Nephron progenitor cell (in vitro differentiated cells): ENCODE measurements at places on chromosomes 5 and 9.

GRCh38 chr9:132787748-132788159, 90.3 kb downstream of the AK8 start:
- H3K27ac ChIP-seq: no peak overlapping the region
- peaks cover 12% of the 10 kb centered on the region for H3K27me3 ChIP-seq
- no peak overlapping the region for H3K4me3 ChIP-seq

GRCh38 chr5:111779922-111780292, 22.9 kb upstream of the NREP start:
- no peak overlapping the region for H3K27ac ChIP-seq
- peaks cover 4% of the 10 kb centered on the region for H3K27me3 ChIP-seq

DNA sequence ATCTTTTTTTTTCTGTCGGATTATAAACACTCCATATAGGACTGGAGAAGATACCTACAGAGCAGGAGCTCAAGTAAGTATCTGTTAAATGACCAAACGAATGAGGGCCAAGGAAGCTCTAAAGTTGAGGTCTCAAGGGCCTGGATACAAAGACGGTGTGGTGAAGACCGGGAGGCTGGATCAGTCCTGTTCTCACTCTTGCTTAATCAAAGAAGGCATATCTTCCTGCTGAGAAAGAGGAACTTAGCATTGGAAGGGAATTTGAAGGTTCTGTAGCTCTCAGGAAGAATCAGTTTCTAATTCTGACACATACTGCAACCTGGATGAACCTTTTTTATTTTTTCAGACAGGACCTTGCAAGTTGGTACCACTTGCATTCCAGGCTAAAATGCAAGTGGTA, 28.3 kb upstream of the PAX5 start:
- H3K27ac ChIP-seq: no peak overlapping the region
- H3K36me3 ChIP-seq: no peaks in the 10 kb centered on the region
- DNase-seq: no peak
- H3K4me1 ChIP-seq: no peaks in the 10 kb centered on the region

GRCh38 chr9:27273186-27273585, 23.8 kb downstream of the EQTN start:
- no peak overlapping the region for H3K4me3 ChIP-seq
- H3K27me3 ChIP-seq: peaks cover 4% of the 10 kb centered on the region
- no peak overlapping the region for H3K27ac ChIP-seq
- no peak for DNase-seq
- no peaks in the 10 kb centered on the region for H3K36me3 ChIP-seq
- H3K4me1 ChIP-seq: peaks cover 6% of the 10 kb centered on the region

DNA sequence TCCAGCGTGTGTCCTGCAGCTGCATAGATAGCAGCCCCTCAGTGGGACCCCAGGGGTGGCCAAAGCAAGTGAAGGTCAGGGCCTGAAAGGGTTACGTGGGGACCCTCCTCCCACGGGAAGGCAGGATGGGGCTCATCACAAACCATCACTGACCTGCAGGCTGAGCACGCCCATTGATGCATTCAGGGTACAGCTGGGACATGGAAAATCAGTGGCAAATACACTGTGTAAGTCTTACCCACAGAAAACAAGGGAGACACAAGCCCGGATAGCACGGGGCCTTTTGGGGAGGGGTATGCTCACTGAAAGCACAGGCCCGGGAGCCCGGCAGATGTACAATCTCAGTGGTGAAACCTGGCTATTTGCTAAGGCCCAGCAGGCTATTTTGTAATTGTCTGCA, 49.1 kb downstream of the SEMA4D start:
- H3K27ac ChIP-seq: peak overlapping the region; percentile 8
- no peaks in the 10 kb centered on the region for H3K27me3 ChIP-seq
- H3K36me3 ChIP-seq: peaks cover 24% of the 10 kb centered on the region
- peaks cover 49% of the 10 kb centered on the region for H3K4me1 ChIP-seq
- H3K4me3 ChIP-seq: no peak overlapping the region
- DNase-seq: no peak

DNA sequence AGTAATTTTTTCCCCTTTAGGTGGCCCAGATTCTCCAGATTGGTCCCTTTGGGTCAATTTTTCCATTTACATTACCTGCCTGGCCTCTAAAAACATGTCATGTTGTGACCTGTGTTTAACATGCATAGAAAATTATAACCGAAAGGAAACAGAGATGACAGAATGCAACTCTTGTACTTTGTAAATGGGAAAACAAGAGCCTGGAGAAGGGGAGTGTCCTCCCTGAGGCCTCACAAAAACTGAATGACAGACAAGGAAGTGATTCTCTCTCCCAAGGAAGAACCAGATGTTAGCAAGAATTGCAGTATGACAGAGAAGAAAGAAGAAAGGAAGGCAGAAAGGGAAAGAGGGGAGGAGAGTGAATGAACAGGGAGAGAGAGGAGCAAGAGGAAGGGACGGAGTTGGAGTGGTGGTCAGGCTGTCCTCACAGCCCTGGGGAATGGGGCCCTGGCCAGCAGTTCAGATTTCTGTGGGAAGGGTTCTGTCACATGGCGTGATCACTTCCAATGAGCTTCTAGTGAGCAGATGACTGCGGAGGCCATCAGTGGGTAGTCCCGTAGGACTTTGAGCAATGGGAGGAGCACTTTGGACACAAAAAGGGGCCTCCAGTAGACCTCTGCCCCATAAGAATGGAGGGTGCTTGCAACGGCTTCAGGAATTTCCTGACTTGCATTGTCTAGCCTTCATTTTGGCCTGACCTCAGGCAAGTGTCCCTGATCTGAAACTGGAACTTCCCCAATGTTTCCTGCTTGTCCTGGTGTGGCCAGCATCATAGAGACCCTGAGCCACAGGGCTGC, 31.6 kb downstream of the ABLIM3 start:
- peaks cover 24% of the 10 kb centered on the region for H3K4me1 ChIP-seq
- H3K36me3 ChIP-seq: no peaks in the 10 kb centered on the region
- H3K4me3 ChIP-seq: no peak overlapping the region
- no peak overlapping the region for H3K27ac ChIP-seq
- DNase-seq: no peak

DNA sequence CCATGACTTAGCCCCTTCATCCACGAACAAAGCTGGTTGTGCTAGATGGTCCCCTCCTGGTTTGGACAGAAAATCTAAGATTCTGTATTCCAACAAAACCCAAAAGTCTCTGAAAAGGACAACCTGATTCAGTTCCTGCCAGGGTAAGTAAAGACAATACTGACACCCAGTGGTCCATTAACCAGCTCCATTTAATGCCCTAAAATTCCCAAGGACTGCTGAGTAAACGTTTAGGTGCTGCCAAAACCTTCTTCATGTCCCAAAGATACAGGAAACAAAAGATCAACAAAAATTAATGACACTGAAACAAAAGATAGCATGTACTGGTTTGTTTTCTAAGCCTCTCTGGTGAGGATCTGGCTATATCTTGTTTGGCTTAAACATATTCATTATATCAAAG, 25.3 kb upstream of the PPP1R2B start:
- peaks cover 5% of the 10 kb centered on the region for H3K27me3 ChIP-seq
- H3K36me3 ChIP-seq: no peaks in the 10 kb centered on the region
- no peak for DNase-seq
- H3K4me1 ChIP-seq: no peaks in the 10 kb centered on the region
- H3K4me3 ChIP-seq: no peak overlapping the region
- no peak overlapping the region for H3K27ac ChIP-seq

DNA sequence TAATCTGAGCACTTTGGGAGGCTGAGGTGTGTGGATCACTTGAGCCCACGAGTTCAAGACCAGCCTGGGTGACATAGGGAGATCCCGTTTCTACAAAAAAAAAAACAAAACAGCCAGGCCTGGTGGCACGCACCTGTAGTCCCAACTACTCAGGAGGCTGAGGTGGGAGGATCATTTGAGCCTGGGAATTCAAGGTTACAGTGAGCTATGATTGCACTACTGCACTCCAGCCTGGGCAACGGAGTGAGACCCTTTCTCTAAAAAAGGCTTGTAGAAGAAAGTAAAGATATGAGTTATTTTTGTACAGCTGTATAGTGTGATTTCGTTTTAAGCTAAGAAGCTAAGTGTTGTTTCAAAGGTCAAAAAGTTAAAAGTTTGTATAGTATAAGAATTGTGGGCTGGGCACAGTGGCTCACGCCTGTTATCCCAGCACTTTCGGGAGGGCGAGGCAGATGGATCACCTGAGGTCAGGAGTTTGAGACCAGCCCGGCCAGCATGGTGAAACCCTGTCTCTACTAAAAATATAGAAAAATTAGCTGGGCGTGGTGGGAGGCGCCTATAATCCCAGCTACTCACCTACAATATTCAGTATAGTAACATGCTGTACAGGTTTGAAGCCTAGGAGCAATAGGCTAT, 18.8 kb downstream of the UBE2R2 start:
- no peaks in the 10 kb centered on the region for H3K27me3 ChIP-seq
- H3K4me3 ChIP-seq: no peak overlapping the region
- no peaks in the 10 kb centered on the region for H3K4me1 ChIP-seq
- peaks cover 22% of the 10 kb centered on the region for H3K36me3 ChIP-seq
- DNase-seq: no peak

DNA sequence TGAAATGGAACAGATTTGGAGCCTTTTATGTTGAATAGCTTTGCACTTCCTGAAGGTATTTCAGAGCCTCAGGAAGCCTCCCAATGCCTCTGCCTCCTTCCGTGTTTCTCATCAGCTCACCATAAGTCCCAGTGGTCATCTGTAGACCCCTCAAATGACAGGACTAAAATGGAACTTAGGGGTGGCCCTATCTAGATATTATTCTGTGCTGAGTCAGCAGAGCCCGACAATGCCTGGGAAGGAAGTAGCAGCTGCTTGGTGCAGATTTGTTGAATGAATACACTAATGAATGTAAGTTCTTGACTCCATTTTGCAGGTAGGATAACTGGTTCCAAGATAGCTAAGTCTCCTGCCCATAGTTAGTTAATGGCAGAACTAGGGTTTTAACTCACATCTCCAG, 97.7 kb downstream of the ASTN2 start:
- no peak overlapping the region for H3K27ac ChIP-seq
- H3K27me3 ChIP-seq: peaks cover 6% of the 10 kb centered on the region
- peaks cover 8% of the 10 kb centered on the region for H3K4me1 ChIP-seq
- H3K36me3 ChIP-seq: no peaks in the 10 kb centered on the region
- no peak for DNase-seq

DNA sequence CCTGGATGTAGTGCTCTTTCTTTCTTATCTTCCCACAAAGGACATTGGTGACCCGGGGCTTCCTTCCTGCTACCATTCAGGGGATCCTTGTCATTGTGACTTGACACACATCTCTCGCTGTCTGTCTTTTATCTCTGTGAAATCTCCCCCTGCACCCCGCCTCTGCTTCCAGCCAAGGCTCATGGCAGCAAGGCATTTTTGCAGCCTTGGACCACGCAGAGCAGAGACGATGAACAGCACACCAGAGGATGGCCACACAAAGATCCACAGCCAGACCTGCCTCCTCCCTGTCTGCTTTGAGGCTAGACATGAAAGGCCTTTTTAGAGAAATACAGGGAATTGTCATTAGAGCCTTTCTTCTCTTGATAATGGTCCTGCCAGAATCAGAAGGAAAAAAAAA, 549.1 kb downstream of the CDK5RAP2 start:
- H3K4me1 ChIP-seq: peaks cover 18% of the 10 kb centered on the region
- no peak for DNase-seq
- no peaks in the 10 kb centered on the region for H3K36me3 ChIP-seq
- no peak overlapping the region for H3K4me3 ChIP-seq
- peaks cover 10% of the 10 kb centered on the region for H3K27me3 ChIP-seq

DNA sequence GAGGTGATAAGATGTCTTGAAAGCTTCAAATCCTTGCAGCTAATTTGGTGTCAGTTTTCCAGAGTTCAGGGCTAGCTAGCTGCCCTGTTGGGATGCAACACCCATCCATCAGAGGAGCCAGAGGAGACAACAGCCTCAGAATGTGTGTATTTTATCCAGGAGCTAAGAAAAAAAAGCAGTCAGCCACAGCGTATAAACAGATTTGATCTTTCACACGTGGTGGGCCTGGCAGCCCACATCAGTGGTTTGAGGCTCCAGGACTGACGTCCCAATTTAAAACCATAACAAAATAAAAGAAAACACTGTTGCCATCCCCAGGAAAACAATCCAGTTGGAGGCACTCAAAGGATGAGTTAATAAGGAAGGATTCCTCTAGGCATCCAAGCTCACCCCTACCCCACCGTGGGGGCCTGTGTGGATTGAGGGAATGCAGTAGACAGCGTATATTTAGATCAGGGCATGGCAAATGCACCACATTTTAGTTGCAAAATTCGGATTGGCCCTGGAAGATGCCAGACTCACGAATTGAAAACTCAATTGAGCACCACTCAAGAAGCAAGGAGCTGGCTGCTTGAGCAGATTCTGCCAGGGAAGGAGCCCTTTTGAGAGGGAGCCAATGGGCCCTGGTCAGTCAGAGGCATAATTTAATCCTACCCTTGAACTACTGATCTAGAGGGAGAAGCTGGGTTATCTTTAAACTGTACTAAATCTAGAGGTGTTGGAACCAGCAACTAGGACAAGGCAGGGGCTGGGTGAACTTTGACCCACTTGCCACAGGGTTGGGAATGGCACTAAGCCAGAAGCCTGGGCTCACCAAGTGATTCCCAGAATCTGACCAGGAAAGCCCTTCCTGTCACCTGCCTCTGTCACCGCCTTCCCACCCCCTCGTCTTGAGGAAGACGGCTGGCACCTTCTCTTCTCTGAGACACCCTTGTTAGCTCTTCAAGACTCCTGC, 17.5 kb downstream of the ADRA1B start:
- H3K4me1 ChIP-seq: peaks cover 25% of the 10 kb centered on the region
- H3K27ac ChIP-seq: peak overlapping the region; percentile 73
- H3K36me3 ChIP-seq: no peaks in the 10 kb centered on the region
- H3K4me3 ChIP-seq: peak overlapping the region; percentile 12
- DNase-seq: no peak

- no peak overlapping the region for H3K27ac ChIP-seq
- H3K36me3 ChIP-seq: no peaks in the 10 kb centered on the region
- peaks cover 23% of the 10 kb centered on the region for H3K4me1 ChIP-seq
- peaks cover 5% of the 10 kb centered on the region for H3K27me3 ChIP-seq
- DNase-seq: no peak
- no peak overlapping the region for H3K4me3 ChIP-seq
These were observed 270.2 kb downstream of the SLF1 start for GRCh38 chr5:94888674-94889073.

- H3K4me1 ChIP-seq: peaks cover 29% of the 10 kb centered on the region
- no peak overlapping the region for H3K4me3 ChIP-seq
- H3K27me3 ChIP-seq: peaks cover 37% of the 10 kb centered on the region
- DNase-seq: no peak
These were observed 1.6 kb upstream of the ST6GALNAC4 start for GRCh38 chr9:127918183-127919107.

DNA sequence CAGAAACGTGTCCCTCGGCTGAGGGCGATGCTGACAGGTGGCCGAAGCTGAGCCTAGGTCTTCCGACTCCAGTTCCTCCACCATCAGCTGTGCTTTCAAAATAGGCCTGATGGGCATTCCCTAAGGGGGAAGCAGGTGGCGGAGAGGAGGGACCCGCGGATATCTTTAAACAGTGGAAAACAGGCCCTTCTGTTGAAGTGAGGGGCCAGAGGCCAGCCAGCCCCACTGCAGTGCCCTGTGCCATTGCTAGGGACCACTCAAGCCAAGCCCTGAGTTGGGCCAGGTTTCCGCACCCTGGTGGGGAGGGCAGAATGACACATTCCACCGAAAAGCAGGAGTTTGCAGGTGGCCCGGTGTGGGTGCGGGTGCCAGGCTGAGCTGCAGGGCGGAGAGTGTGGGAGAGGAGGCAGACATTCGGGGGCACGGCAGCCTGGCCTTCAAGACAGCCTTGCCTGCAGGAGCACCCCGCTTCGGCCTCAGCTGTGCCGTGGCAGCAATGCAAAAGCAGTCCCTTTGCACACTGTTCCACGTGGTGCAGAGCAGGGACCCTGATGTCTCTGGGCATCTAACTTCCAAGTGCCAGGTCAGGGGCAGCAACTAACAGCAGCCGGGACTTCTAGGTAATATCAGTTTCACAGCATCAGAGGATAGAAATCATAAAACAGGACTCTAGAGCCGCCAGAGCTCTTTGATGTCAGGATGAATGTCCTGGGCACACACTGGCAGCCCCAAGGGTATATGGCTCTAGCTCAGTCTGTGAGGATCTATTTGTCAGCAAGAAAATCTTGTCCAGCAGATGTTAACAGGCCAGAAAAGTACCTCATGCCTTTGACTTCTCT, 17.2 kb downstream of the HNRNPH1 start:
- H3K4me3 ChIP-seq: no peak overlapping the region
- H3K27me3 ChIP-seq: peaks cover 2% of the 10 kb centered on the region
- no peak for DNase-seq
